Kidney tubule cell (primary cell): ENCODE measurements at places on chromosomes 3 and 15.

DNA sequence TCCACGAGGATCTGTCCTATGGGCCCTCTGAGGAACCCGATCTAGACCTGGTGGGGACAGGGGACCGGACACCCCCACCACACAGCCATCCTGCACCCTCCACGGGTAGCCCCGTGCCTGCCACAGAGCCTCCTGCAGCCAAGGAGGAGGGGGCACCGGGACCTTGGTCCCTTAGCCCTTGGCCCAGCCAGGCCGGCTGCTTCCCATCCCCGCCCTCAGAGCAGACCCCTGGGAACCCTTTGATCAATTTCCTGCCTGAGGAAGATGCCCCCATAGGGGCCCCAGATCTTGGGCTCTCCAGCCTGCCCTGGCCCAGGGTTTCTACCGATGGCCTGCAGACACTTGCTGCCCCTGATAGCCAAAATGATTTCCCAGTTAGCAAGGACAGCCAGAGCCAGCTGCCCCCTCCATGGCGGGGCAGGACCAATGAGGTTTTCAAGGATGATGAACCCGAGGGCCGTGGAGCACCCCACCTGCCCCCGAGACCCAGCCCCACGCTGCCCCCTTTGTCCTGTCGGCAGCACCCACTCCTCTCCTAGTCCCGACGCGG, 91.5 kb downstream of the TBC1D2B start:
- DNase-seq = no peak

- DNase-seq = peak; percentile 19
Measured at GRCh38 chr3:53028641-53029040, 17.2 kb downstream of the SFMBT1 start.

- no peak for DNase-seq
Measured at GRCh38 chr15:50044406-50044805, 74.6 kb downstream of the ATP8B4 start.

GRCh38 chr3:154864947-154865346, 215.2 kb upstream of the MME start:
- DNase-seq = no peak

DNA sequence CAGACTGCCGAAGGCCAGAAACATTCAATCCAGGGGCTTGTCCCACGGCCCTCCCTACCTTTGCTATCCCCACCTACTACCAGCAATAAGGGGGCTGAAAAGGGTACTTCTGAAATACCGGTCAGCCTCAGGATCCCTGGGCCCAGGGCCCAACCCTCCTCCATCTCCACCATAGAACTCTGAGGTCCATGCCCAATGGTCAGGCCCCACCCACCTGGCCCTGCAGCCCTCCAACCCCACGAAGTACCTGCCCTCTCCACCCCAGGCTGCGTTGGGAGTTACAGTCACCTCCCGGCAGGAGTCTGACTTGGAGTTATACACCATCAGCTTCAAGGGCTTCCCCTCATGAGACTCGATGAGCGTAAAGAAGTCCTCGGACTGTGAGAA, 6.9 kb downstream of the GORASP1 start:
- no peak for DNase-seq

DNA sequence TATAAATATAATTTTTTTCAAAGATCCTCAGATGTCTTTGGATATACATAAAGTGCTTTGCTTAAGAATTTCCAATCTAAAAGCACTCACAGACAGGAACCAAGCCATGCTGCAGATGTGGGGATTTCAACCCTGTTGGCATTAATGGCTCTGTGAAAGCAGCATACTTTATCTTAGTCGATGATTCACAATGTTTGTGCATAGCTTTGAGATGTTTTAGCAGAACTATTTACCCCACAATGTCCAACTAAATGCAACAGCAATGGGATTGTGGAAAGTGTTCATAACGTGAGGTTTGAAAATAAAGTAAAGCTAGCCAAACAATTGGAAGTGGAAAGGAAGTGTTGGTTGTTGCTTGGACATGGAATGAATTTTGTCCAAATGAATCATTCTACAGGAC, 371.4 kb downstream of the SOX2 start:
- DNase-seq = peak; percentile 39

DNA sequence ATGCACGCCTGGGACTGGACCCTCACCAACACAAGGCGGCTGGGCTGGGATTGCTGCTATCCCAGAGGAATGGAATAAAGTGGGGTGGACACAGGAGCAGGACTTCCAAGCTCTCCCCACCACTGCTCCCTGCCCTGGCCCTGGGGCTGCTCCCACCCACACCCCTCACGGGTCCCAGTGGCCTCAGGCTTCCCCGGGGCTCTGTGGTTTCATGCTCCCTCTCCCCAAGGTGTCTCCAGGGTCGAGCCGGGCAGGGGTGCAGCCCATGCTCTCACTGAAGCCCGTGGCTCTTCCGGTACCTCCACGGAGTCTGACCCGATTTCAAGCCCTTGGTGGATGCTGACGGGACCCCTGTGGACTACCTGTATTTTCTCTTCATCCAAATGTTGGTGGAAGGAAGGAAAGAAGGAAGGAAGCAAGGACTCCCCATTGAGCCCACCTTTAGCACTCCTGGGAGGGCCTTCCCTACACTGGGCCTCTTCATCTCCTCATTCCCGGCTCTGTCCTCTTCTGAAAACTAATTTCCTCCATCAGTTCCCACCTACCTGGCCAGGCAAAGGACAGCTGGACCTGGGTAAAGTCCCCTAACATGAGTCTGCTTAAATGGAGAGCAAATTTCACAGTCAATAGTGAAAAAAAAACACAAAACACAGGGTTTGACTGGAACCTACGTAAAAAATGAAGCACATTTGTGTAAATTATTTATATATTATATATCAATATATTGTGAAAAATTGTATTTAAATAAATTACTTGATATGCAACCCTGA, 44.0 kb upstream of the PCSK6 start:
- DNase-seq = no peak

DNA sequence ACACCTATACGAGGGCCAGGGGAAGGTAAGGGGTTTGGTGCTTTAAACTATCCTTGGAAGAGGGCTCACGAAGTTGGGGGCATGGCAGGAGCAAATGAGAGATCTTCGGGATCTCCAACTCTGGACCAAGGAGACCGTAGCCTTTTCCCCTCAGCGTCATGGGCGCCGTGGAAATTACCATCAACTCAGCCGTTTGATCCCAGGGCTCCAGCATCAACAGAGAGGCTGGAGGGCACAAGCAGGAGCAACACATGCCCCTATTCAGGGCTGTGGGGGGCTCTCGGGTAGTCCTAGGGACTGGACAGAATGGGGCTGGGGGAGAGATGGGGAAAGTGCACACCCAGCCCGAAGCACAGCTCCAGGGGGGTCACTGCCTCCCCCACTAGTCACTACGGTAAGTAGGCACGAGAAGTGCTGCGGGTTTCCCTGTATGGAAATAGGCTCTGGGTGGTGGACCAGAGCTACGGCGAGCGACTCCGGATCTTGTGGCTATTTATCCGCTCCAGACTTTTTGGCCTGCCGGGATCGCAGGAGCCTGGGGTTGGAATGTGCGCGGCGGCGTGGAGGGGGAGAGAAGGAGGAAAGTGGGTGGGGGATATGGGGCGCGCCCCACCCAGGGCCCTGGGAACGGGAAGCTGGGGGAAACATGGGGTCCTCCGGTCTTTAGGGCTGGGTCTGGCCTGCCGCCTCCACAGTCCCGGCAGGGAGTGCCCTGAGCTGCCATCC, 539 bp upstream of the LAMB2 start:
- peak; percentile 91 for DNase-seq

DNA sequence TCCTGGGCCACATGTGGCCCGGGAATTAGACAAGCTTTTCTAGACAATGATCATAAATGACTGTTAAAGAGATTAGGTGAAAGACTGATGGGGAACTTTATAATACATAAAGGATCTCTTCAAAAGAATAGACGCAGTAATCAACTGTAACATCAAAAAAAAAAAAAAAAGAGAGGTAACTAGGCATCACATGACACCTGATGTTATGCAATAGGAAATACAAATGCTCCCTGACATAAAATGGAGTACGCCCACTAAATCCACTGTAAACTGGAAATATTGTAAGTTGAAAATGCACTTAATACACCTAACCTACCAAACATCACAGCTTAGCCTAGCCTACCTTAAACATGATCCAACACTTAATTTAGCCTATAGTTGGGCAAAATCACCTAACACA, 27.2 kb downstream of the GSK3B start:
- DNase-seq = no peak

DNA sequence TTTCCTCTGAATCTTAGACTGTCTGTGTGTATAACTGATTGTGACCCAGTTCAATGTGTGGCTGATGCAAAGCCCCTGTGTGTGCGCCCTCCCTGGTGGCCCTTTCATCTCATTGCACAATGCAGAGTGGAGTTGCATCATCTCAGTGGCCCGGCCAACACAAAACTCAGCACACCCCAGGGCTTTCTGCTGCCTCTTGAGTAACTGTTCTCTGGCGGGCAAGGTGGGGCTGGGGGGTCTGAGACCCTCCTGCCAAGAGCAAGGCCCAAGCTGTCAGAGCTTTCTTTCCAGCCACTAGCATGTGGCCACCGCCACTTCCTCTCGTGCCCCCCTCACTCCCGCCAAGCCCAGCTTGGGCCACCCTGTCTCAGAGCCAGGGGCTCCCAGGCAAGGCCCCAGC, 80.7 kb upstream of the ALDH1L1 start:
- DNase-seq = no peak

- DNase-seq = no peak
Measured at GRCh38 chr15:90572893-90573292, 43.2 kb downstream of the CRTC3 start.

DNA sequence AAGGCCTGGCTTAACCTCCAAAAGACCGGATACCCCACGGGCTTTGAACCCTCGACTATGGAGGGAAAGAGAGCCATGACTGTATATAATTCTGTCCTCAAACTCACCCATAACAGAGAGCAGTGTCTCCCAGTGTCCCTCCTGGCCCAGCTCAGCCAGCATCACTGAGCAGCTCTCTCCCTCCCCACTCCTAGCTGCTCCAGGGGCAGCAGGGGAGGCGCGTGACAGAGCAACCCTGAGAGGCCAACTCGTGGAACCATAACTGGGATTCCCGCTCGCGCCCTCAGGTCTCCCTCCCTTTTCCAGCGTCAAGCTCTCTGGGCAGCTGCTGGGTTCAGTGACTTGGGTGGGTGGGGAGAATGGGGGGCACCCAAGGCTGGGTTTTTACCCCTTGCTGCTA, 561 bp upstream of the CPLX3 start:
- no peak for DNase-seq

DNA sequence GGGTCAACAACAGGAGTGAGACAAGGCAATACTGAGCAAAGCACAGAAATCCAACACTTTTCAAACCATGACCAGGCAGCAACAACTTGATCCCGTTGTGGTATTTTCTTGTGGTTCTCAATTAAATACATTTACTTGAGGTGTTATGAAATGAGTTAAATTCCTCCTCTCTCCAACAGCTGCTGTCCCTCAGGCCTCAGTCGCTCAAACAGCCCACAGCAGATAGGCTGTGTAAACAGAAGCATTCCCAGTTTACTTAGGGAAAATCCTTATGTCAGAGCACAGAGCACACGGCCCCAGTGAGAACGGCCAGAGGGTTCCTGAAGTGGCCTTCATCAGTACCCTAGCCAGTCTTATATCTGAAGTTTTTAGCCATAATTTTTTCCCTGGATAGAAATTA, 359.9 kb downstream of the AGBL1 start:
- DNase-seq = no peak

DNA sequence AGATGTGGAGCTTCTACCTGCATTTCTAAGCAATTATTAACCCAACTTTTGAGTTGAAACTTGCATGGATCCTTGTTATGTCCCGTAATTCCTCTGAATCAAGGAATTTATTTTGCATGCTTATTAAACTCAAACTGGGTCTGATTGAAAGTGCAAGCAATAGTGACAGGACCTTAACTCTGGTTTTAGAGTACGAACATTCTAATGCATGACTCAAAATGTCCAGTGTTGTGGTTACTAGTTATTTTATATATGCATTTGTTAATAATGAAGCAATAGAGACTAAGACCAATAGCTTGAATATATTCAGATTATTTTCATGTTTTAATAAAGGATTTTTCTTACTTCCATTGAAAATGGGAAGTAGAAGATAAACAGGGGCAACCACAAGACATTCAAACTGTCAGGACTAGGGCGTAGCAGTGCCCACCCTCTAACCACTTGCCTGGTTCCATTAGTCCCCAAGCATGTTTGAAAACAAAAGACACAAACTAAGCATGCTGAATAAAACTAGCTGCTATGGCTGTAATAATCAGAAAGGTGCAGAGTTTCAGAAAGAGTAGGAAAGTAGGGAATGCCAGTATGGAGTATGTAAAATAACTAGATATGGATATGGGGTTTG, 28.1 kb downstream of the OIP5 start:
- no peak for DNase-seq

- DNase-seq = no peak
Measured at GRCh38 chr3:167776066-167776685, 40.7 kb downstream of the SERPINI1 start.

DNA sequence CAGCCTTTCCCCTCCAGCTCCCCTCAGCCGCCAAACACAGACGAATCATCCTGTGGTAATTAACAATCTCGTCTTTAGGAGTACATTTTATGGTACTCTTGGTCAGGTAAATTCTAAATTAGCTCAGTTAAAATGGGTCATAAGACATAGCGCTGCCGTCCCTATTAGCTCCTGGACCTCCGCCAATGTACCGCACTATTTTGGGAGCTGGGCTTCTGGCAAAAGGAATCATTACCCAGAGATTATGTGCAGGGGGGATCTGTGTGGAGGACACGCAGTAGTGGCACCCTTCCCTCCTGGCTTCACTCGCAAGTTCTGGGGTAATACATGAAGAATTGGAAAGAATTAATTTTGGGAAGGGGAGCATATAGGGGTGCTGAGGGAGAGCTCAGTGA, 68.6 kb upstream of the ONECUT1 start:
- DNase-seq = no peak

DNA sequence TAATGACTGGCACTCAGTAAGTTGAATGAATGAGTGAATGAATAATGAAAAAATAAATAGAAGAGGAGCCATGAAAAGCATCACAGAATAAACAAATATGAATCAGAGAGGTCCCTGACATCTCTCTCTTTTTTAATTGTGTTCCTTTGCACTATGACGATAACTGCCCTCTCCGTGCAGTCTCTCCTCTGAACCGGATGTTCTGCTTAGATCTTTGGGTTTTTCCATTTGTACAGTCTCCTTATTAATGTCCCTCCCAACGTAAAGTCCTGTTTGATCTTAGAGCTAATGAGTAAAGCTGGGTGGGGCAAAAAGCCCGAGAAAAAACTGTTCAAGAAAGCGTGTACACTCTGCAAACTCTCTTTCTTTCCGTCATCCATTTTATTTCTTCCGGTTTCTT, 28.3 kb upstream of the BHLHE40 start:
- no peak for DNase-seq
